ENCODE measurements at places on chromosomes 2 and 18.
A peak's percentile ranks its signal among the peaks of the same experiment; 100 is the strongest.

DNA sequence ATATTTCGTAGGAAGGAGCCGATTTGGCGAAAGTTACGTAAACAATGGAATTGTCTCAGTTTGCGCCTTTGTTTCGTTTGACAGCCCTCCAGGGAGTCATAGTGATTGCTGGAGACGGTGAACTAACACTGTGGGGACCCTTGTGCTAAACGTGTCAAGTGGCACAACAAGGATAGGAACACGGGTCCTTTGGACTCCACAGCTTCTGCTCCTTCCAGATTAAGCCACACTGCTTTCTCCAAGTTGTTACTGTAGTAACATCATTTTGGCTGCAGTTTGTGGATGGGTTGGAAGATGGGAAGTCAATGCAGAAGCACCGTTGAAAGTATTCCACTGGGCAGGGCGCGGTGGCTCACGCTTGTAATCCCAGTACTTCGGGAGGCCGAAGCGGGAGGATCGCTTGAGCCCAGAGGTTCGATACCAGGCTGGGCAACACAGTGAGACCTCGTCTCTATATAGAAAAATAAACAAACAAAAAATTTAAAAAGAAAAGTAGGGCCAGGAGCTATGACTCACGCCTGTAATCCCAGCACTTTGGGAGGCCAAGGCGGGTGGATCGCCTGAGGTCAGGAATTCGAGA, 636 bp upstream of the IMMT start:
- no peak for DNase-seq

DNA sequence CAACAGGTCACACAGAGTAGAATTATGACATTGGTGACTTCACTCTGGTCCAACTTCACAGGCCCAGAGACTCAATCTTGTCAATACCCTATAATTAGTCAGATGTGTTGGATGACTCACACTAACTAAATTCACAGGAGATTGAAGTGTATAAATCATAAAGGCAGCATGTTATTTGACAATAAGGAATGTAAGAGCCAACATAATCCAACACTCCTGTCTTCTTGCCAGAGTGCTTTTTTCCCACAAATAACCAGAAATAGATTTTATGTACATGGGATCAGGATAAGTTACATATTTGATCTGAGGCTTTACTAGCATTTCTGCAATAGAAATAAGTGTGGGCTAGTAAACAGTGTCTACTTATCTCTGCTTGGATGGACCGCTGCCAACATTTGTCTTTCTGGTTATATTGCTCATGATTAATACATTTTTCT, 42.2 kb upstream of the ZSWIM2 start:
- no peak for DNase-seq

DNA sequence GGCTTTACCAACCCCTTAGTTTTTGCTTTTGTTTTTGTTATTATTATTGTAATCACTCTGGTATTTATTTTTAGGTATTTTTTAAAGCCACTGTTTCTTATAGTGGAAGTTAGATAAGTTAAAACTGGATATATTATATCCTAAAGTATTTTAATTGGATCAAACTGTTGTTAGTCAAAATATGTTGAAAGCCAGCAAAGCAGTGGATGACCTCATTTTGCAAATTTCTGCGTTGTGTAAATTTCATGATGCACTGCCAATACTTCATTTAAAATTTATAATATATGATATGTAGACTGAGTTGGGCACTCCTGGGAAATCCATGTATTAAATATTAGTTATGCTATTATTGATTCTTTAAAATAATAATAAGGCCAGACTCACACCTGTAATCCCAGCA, 661.7 kb upstream of the NRXN1 start:
- no peak for DNase-seq

GRCh38 chr2:111702804-111703196, 181.2 kb downstream of the ANAPC1 start:
- DNase-seq, result no peak

DNA sequence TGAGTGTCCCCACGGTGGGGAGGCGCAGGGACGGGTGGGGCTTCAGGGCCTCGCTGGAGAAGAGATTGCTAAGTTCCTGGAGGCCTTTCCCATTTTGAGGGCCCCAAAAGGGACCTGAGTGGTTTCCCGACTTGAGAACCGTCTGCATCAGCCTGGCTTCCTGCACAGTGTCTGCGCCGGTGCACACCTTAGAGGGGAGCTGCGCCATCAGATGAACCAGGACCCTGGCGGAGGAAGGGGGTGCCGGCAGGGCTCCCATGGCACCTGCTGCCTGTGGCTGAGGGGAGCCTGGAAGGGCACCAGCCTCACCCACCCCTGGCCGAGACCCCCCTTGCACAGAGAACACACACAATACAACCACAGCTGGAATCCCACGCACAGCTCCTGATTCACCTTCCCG, 465.1 kb upstream of the MYT1L start:
- DNase-seq, result no peak

GRCh38 chr2:39733070-39733674, 45.9 kb downstream of the THUMPD2 start:
- no peak for DNase-seq

DNA sequence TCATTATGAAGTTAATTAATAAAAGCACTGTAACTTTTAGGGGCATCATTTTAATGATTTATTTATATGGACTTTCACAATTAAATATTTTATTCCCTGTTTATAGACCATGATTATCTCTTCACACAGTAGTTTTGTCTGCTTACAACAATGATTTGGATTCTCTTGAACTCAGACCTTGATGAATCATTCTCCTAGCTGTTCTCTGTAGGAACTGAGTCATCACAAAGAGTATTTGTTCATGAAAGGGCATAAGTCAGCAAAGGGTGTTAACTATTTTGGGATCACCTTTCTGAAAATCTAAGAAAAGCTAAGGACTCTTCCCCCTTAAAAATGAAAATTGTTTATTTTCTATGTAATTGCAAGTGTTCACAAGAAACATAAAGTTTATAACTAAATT, 461.1 kb upstream of the UBE2E3 start:
- no peak for DNase-seq

GRCh38 chr2:178579006-178579405, 98.7 kb downstream of the PLEKHA3 start:
- DNase-seq, result no peak

GRCh38 chr18:23563377-23564043, 22.8 kb downstream of the NPC1 start:
- peak; percentile 44 for DNase-seq

- peak; percentile 82 for DNase-seq
Measured at GRCh38 chr2:224927646-224928173, 114.6 kb downstream of the DOCK10 start.

GRCh38 chr2:98936353-98937351, 627 bp upstream of the CRACDL start:
- DNase-seq, result no peak

DNA sequence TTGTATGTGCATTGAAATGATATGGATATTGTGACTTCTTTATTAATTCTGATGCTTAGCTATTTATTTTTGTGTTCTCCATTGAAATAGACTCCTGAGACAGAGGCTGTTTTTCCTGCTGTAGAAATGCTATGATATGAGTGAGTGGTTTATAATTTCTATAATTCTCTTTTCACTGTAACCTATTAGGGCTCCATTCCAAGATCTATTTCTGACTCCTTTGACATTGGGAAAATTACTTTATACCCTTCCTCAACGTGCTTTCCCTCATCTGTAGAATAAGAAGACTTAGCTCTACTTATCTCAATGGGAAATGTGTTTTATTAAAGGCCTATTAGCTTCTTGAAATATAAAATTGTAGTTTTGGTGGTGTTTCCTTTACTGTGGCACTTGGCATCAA, 144.5 kb upstream of the RPRM start:
- no peak for DNase-seq

GRCh38 chr2:44184106-44184505, 15.4 kb downstream of the PPM1B start:
- peak; percentile 51 for DNase-seq

- DNase-seq, result no peak
Measured at GRCh38 chr2:197079832-197080555, 153.5 kb upstream of the PGAP1 start.

- no peak for DNase-seq
Measured at GRCh38 chr2:102927854-102928267, 166.0 kb downstream of the TMEM182 start.

- no peak for DNase-seq
Measured at GRCh38 chr2:36993841-36994620, 27.7 kb upstream of the STRN start.

DNA sequence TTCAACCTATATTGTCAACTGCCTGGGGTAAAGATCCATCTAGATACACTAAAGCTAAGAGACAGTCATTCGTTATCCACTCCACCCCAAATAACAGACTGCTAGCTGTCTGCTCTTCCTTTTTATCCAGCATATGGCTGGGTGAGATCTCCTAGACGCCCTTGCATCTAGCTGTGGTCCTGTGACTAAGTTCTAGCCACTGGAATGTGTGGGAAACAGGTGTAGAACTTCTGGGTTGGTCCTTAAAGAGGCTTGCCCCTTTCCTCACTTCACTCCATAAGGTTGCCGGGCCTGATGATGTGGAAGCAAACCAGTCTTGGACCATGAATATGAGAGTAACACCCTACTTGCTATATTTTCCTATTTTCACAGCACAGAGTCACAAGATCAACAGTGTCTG, 3.2 kb downstream of the COA5 start:
- DNase-seq, result no peak

DNA sequence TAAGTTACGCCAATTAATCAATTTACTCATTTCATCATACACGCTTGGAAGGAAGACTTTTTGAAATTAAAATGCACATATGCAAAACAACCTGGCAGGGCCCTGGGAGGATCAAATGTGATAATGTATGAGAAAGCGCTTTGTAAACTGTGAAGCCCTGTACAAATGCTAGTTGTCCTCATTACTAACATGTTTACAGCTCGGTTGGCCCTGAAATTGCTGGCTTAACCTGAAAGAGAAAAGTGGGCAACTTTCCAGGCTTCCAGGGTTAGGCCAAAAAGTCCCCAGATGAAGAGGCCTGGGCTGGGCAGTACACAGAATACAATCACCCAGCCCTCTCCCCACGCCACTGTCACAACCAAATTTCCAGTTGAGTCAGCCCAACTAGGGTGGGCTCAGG, 60.2 kb downstream of the DNMT3A start:
- DNase-seq, result no peak

- no peak for DNase-seq
Measured at GRCh38 chr2:188425266-188425665, 133.6 kb downstream of the GULP1 start.

- no peak for DNase-seq
Measured at GRCh38 chr2:41741951-41742595, 305.7 kb upstream of the PKDCC start.

- no peak for DNase-seq
Measured at GRCh38 chr18:24397131-24397693, 412 bp downstream of the OSBPL1A start.

DNA sequence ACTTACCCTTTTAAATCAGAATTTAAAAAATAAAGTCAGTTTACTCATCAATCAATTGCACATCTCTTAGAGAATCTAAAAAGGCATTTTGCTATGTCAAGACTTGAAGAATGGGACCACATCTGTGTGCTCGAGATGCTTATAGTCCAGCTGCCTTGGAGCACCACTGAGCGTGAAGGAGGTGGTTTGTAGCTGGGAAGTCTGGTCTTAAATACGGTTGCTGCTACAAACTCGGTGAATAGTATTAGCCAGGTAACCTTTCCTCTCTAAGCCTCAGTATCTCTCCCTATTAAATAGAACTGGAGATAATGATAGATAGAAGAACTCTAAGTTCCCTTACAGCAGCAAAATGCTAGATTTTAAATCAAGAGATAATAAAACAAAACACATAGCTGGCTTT, 289.7 kb downstream of the TRIB2 start:
- no peak for DNase-seq

DNA sequence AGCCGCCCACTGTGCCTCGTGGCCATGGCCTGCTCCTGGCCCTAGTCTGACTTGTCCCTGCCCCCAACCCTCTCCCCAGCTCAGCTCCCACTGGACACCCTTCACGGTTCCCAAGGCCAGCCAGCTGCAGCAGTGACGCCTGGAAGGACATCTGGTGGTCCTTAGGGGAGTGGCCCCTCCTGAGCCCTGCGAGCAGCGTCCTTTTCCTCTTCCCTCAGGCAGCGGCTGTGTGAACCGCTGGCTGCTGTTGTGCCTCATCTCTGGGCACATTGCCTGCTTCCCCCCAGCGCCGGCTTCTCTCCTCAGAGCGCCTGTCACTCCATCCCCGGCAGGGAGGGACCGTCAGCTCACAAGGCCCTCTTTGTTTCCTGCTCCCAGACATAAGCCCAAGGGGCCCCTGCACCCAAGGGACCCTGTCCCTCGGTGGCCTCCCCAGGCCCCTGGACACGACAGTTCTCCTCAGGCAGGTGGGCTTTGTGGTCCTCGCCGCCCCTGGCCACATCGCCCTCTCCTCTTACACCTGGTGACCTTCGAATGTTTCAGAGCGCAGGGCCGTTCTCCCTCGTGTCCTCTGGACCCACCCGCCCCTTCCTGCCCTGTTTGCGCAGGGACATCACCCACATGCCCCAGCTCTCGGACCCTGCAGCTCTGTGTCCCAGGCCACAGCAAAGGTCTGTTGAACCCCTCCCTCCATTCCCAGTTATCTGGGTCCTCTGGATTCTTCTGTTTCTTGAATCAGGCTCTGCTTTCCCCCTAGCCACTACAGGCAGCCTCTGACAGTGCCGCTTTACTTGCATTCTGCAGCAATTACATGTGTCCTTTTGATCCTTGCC, 35.8 kb downstream of the ANO7 start:
- DNase-seq, result no peak

DNA sequence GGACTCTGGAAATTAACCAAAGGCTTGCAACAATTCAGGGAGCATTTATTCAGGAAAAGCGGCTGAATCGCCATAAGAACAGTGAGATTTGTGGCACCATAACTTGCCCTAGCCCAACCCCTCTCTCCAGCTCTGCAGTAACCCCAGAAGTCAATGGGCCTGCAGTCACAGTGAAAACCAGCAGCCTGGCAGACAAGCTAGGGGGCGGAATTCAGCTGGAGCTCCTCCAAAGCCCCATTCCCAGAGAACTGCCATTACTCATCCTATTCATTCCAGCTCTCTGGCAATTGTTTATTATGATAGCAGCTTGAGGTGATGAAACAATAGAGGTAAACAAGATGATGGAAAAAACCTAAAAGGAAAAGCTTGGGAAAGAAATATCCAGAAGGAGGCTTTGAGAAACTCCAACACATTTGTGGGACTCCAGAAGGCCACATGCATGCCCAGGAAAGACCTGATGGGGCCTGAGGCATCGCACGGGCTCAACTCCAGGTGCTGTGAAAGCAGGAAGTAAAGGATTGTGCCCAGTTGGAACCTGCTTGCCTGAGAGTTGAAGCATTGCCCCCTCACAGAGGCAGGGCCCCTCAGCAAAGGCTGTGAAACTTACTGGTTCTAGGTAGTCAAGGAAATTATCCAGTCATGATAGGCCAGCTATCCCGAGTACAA, 126.7 kb downstream of the TWIST2 start:
- no peak for DNase-seq

Measured in CD8-positive, alpha-beta memory T cell (primary cell).